ENCODE measurements at places on chromosomes 6 and 20. TPM values are rescaled to one million over a fixed set of nuclear protein-coding genes. Genes with fewer than 3 reads are reported as not detected.

GRCh38 chr20:63027221-63027921 is 20.6 kb upstream of the BHLHE23 start:
- no peak overlapping the region for H3K4me3 ChIP-seq
- H3K36me3 ChIP-seq = no peaks in the 10 kb centered on the region
- no peak for DNase-seq

GRCh38 chr6:150894935-150895552 is 29.5 kb downstream of the MTHFD1L start:
- no peak overlapping the region for H3K4me3 ChIP-seq
- DNase-seq = no peak
- H3K27ac ChIP-seq = no peak overlapping the region
- H3K27me3 ChIP-seq = no peaks in the 10 kb centered on the region

DNA sequence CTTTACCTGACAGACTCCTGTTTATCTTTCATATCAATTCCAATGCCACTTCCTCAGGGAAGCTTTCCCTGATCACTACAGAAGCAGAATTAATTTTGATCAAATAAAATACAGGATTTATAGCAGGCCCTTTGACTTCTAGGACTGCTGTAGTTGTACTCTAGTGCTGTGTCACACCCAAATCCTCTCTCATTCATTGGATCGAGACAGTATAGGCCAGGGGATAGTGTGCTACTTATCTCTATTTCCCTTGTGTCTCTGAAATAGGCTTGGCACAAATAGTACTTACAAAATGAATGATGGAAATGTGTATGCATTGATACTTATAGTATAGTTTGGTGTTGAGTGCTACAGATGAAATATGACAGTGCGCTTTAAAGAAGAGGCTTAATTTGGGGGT is 19.8 kb downstream of the RALY start:
- H3K36me3 ChIP-seq = no peaks in the 10 kb centered on the region
- H3K27me3 ChIP-seq = no peaks in the 10 kb centered on the region
- no peak overlapping the region for H3K4me3 ChIP-seq
- no peak for DNase-seq

TMEM14B gene
- 55.9 TPM for total RNA-seq

GRCh38 chr6:104958178-104959025 is 1.5 kb downstream of the LIN28B start:
- no peaks in the 10 kb centered on the region for H3K36me3 ChIP-seq
- H3K4me1 ChIP-seq = no peaks in the 10 kb centered on the region
- H3K27me3 ChIP-seq = peaks cover 84% of the 10 kb centered on the region
- H3K4me3 ChIP-seq = no peak overlapping the region
- no peak overlapping the region for H3K27ac ChIP-seq

TSBP1 gene
- not detected for total RNA-seq

GRCh38 chr6:136846046-136846445 is 23.7 kb downstream of the PEX7 start:
- no peak overlapping the region for H3K4me3 ChIP-seq
- no peaks in the 10 kb centered on the region for H3K4me1 ChIP-seq
- no peak overlapping the region for H3K27ac ChIP-seq
- H3K36me3 ChIP-seq = no peaks in the 10 kb centered on the region
- H3K27me3 ChIP-seq = no peaks in the 10 kb centered on the region

DNA sequence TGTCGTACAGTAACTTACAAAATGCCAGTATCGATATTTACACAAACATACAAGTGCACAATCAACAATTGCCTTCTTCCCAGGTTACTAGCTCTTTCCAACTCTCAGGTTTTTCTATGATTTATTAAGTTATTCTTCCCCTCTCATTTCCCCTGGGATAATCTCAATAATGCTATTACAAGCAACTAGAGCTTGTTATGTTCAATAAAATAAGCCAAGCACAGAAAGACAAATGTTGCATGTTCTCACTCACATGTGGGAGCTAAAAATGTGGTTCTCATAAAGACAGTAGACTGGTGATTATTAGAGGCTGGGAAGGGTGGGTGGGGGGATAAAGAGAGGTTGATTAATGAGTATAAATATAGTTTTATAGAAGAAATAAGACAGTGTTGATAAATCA is 577.1 kb downstream of the HACE1 start:
- H3K4me3 ChIP-seq = no peak overlapping the region
- no peaks in the 10 kb centered on the region for H3K27me3 ChIP-seq
- no peaks in the 10 kb centered on the region for H3K36me3 ChIP-seq

HLA-DQB1 gene
- total RNA-seq = 1.1 TPM

GRCh38 chr6:31874836-31875572 is 3.8 kb downstream of the SLC44A4 start:
- no peak for DNase-seq
- no peak overlapping the region for H3K4me3 ChIP-seq
- H3K36me3 ChIP-seq = no peaks in the 10 kb centered on the region
- H3K27me3 ChIP-seq = no peaks in the 10 kb centered on the region

FOXA2 gene
- 16.1 TPM for total RNA-seq

HTR1E gene
- not detected for total RNA-seq

DNA sequence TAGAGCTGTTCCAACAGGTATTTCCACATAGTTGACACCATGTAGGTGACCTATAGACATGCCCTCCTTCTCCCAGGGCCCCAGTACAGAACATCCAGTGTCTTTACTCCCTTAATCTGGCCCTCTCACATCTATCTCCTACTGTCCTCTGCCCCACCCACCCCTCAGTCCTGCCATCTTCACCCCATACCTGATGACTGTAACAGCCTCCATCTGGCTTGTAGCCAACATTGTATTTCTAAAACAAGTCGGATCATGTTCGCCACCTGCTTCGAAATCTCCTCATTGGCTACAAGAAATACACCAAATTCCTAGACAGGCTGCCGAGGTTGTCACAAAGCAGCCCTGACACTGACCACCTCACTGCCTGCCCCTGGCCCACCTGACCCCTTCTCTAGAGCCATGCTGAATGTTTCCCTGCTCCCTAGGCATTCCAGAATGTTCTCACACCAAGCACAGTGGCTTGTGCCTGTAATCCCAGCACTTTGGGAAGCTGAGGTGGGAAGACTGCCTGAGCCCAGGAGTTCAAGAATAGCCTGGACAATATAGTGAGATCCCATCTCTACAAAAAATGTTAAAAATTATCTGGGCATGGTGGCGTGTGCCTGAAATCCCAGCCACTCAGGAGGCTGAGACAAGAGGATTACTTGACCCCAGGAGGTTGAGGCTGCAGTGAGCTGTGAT is 6.0 kb downstream of the ZC3H12D start:
- H3K27me3 ChIP-seq = no peaks in the 10 kb centered on the region
- DNase-seq = no peak
- H3K36me3 ChIP-seq = no peaks in the 10 kb centered on the region
- H3K27ac ChIP-seq = no peak overlapping the region

MDFI gene
- total RNA-seq = not detected
